ENCODE measurements at places on chromosomes 1 and 21. TPM values are rescaled to one million over a fixed set of nuclear protein-coding genes. Genes with fewer than 3 reads are reported as not detected.

DNA sequence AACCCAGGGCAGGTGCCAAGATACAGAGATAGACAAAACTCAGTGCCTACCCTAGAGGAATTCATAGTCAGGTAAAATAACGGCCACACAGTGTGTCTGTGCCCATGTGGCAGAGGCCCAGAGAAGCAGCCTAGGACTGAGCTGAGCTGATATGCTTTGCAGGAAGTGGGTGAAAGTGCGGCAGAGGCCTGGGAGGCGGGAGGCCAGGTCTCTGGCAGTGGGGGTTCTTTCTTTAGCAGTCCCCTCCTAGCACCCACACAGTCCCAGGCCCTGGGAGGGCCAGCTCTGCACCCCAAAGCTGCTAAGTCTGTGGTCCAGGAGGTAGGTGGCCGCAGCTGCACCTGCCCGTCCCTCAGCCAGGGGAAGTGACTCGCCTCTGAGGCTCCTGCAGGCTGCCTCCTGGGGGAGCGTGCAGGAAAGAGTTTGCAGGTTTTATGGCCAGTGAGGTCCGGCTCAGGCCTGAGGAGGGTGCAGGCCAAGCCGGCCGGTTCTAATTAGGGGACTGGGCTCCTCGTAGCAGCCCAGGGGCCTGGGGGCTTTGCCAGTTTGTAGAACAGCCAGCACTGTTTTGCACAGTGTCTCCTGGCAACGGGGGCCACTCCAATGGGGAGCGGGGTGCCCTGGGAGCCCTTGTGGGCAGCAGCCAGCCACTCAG lies 107.9 kb downstream of the SPSB1 start:
- no peak for DNase-seq

DNA sequence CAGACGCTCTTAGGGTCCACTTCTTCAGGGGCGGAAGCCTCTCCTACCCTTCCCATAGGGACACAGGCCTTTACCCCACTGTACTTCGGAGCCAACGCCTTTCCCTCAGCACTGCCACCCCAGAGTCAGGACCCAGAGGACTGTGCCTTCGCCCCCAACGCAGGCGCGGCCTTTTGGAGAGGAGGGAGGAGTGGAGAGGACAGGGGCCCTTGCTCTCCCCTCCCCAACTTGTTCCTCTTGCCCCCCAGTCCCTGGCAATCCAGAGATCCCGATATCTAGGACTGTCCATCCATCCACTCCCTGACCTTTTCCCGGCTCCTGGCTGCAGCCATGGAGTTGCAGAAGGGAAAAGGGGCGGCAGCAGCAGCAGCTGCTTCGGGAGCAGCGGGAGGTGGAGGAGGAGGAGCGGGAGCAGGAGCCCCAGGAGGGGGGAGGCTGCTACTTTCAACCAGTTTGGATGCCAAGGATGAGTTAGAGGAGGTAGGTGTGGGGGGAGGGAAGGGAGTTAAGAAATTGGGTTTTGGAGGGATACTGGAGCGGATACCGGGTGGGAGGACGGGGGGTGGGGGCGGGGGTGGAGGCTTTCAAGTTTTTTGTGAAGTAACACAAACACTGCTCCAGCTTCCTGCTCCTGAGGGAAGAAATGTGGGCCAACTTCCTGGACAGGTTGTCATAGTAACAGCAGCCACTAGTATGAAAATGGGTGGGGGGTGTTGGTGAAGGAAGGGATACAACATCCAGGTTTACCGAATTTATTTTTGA lies 636 bp downstream of the INTS3 start:
- DNase-seq, result no peak

Gene C21orf91
- 17.8 TPM for total RNA-seq

DNA sequence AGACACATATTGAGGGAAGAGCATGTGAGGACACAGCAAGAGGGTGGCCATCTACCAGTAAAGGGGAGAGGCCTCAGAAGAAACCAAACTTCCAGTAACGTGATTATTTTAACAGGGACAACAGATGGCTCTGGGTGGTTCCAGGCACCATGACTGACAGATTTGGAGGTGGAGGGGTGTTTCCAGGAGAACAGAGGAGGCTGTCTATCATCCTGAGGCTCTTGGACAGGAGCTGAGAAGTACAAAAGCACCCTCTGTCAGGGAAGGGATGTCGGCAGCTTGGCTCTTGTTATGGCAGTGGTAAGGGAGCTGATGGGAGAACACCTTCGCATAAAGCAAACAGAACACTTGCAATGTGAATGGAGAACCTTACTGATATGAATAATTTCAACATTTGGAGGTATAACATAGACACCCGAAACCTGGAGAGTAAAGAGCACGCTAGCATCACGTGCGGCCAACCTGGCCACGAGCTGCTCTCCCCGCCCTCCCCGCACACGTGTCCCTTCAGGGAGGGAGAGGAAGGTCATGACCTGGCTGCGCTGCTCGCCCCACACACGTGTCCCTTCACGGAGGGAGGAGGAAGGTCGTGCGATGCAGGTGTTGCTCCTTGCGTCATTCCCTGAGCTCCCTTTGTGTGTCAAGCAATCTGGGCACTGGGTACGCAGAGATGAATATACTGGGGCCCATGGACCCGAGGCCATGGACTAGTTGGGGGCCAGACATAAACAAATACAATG lies 37.5 kb upstream of the NLRP3 start:
- no peak for DNase-seq

DNA sequence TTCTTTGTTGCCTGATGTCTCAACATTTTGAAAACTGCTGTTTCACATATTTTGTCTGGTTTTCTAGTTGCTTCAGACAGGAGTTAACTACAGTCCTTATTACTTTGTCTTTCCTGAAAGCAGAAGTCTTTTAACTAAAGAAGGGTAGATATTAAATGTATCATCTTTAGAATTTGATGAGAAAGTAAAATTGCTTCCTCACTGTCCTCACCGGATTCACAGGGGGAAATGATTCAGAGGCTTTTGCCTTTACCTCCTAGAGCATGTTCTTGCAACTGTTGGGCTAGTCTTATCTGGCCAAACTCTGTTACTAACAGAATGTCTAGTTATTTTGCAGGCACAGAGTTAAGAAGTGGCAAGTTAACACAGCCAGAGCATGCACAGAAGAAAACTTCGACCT lies 107.2 kb upstream of the VAV3 start:
- DNase-seq, result peak; percentile 86

Gene KLHDC8A
- total RNA-seq, result not detected

GRCh38 chr1:26288311-26288941 lies 8.5 kb downstream of the SH3BGRL3 start:
- DNase-seq, result no peak

Gene EPHA2
- total RNA-seq, result 138 TPM

Gene PCSK9
- total RNA-seq, result 184 TPM

GRCh38 chr1:28509705-28510272 lies 3.9 kb downstream of the RCC1 start:
- no peak for DNase-seq

- no peak for DNase-seq
Measured at GRCh38 chr1:156486421-156487344, 13.9 kb downstream of the MEF2D start.

- no peak for DNase-seq
Measured at GRCh38 chr1:239811211-239811885, 280.3 kb upstream of the FMN2 start.

Gene LHX8
- not detected for total RNA-seq

Gene SUSD4
- total RNA-seq, result 3.0 TPM

GRCh38 chr1:150551051-150551783 lies 2.0 kb downstream of the ADAMTSL4 start:
- DNase-seq, result no peak

Gene TAS1R1
- not detected for total RNA-seq

DNA sequence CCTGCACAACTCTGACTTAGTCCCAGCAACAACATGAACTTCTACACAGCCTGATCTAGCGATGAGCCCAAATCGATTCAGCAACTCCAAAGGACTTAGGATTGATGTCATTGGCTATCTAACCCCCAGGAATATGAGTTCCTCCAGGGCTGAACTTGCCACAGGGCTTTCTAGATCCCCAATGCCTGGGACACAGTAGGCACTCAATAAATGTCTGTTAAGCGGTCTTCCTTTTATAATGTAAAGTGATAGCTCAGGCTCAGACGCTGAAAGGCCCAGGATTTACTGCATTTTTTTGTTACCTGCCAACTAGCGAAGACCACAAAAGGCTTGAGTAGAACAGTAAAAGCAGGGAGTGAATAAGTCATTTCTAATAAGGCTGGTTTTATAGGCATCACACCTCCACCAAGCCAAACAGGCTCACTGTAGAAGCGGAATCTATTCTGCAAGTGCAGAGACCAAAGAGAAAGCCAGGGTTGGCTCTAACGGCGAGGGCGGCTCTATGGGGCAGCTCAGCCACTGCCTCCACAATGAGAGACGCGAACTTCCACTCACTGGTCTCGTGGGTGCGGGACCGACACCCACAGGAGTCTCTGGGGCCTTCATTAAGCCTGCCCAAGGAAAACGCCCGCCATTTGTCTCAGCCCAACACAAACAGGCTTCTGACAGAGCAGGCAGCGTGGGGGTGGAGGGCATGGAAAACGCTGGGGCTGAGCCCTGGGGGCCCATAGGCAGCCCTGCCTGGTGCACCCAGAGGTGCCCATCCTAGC lies 52.0 kb downstream of the HLCS start:
- no peak for DNase-seq

- no peak for DNase-seq
Measured at GRCh38 chr1:247442164-247442563, 15.7 kb downstream of the OR2B11 start.

Gene MYBPH
- total RNA-seq, result not detected

Gene OR14K1
- total RNA-seq, result not detected

DNA sequence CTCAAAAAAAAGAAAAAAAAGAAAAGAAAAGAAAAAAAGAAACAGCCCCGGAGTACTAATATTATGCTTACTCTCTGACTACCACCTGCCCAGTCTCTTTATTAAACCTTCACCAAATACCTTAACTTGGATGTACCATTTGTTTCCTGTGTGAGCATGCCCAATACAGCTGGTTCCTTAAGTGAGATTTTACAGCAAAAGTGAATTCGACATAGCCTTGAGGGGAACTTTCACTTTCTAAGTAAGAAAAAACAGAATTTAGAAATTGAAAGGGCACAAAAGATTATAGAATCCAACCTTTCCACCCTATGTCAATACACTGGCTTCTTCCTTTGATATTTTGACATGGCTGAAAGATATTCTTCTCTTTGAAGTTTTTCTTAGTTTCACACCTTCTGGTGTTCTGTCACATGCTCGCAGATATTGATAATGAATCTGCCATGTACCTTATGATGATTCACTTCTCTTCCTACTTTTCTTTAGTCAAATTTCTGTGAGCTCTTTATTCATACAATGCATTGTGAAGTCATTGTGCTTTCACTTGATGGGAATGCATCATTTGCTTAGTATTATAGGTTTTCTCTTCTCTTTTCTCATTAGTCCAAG lies 5.2 kb upstream of the GIPC2 start:
- DNase-seq, result no peak

DNA sequence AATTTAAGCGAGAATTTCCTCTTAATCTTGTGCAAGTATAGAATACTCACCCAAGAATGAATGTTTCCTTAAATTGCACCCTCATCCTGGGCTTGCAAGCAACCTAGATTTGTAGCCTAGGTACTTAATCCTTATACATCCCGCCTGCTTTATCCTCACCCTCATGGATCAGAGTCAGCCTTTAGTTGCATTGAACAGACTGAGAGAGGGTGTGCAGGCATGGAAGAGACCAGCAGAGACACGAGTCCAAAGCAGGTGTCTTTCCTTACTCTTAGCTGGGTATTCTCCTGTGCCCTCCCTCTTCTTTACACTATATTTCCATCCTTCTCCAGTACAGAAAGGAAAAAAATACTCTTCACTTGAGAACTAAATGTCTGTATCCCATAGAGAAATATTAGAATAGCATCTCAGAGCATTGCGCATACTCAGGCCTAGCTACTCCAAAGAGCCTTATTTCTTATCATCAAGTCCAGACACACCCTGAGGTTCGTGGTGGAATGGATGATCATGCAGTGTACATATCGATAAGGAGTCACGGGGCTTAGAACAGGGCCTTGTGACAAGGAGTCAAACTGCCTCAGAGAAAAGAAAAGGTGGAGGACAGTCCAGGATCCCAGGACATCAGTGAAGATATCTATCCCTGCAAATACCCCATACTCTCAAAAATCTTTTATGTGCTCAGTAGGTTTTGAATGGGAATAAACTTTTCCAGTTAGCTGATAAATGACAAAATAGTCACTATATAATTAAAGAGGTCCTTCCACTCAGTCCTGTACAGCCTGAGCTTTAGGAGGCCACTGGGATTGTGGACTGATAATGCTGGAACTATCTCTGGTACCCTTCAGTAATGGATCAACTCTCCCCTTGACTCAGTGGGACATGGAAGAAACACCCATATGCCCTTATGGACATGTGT lies 297.9 kb downstream of the GRIK1 start:
- no peak for DNase-seq

- no peak for DNase-seq
Measured at GRCh38 chr1:5889462-5889861, 102.8 kb downstream of the NPHP4 start.

DNA sequence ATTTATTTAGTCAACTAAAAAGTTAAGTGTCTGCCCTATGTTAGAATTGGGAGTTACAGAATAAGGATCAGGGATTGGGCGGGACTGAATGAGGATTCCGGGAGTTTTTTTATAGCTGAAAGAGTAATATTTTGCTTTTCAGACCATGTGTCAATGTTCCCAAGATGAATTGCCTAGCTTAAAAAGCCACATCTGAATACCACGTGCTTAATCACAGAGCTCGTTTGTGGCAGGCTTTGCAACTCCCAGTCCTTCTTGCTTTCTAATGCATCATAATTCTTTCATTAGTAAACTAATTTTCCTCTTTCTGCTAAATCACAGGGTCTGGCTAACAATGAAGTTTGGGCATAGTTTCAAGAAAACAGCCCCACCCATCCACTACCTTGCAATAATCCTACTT lies 4.2 kb upstream of the BCL10 start:
- no peak for DNase-seq

- peak; percentile 51 for DNase-seq
Measured at GRCh38 chr1:21801100-21801499, 11.0 kb upstream of the LDLRAD2 start.

- no peak for DNase-seq
Measured at GRCh38 chr1:202133989-202134388, 10.5 kb downstream of the ARL8A start.

DNA sequence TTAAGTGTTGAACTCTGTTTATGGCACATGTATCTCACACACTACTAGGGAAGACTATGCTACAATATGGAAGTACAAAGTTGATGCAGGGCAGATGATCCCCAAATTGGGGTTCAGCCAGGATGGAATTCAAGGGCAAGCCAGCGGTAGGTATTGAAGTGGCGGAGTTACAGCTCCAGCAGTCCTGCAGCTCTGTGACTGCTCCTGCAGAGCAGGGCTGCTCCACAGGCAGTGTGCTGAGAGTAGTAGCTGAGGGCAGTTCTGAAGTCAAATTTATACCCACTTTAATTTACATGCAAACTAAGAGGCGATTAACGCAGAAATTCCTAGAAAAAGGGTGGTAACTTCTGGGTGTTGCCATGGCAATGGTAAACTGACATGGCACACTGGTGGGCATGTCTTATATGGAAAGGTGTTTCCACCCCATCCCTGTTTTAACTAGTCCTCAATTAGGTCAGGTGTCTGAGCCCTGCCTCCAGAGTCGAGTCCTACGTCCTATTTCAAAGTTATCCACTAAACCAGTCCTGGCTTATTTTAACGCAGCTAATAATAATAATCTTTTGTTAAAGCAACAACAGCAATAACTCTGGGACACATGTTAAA lies 20.6 kb upstream of the CENPF start:
- DNase-seq, result peak; percentile 31

Gene FAM151A
- not detected for total RNA-seq

All from foreskin keratinocyte (primary cell).